Body of pancreas (tissue), 4 donors: ENCODE measurements at places on chromosomes 3 and 15. TPM values are rescaled to one million over a fixed set of nuclear protein-coding genes. Genes with fewer than 3 reads are reported as not detected.

Gene P2RY14
- total RNA-seq = not detected

Gene CHRNB4
- total RNA-seq = not detected

Gene IQCF5
- total RNA-seq = not detected

Gene CASR
- 11.9 TPM for total RNA-seq

Gene MYZAP
- total RNA-seq = 16.3 TPM

Gene SLC12A8
- total RNA-seq = 10.1 TPM

Gene FGF12
- total RNA-seq = 2.3 TPM

Gene IL17RE
- 18.2 TPM for total RNA-seq

Gene NPAP1
- total RNA-seq = 0.33 TPM

Gene RHOV
- 6.3 TPM for total RNA-seq

Gene SCG3
- total RNA-seq = 2.9 TPM

Gene PP2D1
- total RNA-seq = not detected

Gene LARP6
- 44.2 TPM for total RNA-seq

Gene PLS1
- 6.3 TPM for total RNA-seq

Gene MESP1
- total RNA-seq = 2.1 TPM

Gene LSAMP
- total RNA-seq = 1.6 TPM

Gene FGD5
- total RNA-seq = 7.8 TPM

Gene ARHGEF26
- total RNA-seq = 16.9 TPM

Gene NANOGP8
- total RNA-seq = 1.6 TPM

Gene CLDN18
- total RNA-seq = 10.1 TPM

Gene COPS2
- total RNA-seq = 17.5 TPM

Gene CA12
- total RNA-seq = 25.7 TPM

Gene FAN1
- total RNA-seq = 12.5 TPM

Gene CMTM7
- 51.1 TPM for total RNA-seq

Gene LRRIQ4
- not detected for total RNA-seq

Gene MORC1
- total RNA-seq = not detected

Gene ANKUB1
- not detected for total RNA-seq

Gene APEH
- total RNA-seq = 67.7 TPM

Gene BFSP2
- not detected for total RNA-seq

Gene PIAS1
- total RNA-seq = 24.1 TPM

Gene ANKDD1A
- 18.8 TPM for total RNA-seq

Gene SLC12A1
- total RNA-seq = not detected

Gene WDR93
- total RNA-seq = 0.66 TPM

Gene CLCN2
- total RNA-seq = 7.5 TPM

Gene GOLGA8A
- 65.6 TPM for total RNA-seq
